HAP-1 (cell line): ENCODE measurements at places on chromosomes 3 and 15.

GRCh38 chr15:45637552-45638033 is 2.8 kb downstream of the SQOR start:
- peak; percentile 70 for DNase-seq

- no peak for DNase-seq
Observed at GRCh38 chr3:131503320-131503635, 507 bp upstream of the MRPL3 start.

GRCh38 chr3:31043184-31043819 is 148.8 kb upstream of the GADL1 start:
- no peak for DNase-seq

GRCh38 chr15:100495861-100496260 is 32.9 kb downstream of the CERS3 start:
- no peak for DNase-seq

DNA sequence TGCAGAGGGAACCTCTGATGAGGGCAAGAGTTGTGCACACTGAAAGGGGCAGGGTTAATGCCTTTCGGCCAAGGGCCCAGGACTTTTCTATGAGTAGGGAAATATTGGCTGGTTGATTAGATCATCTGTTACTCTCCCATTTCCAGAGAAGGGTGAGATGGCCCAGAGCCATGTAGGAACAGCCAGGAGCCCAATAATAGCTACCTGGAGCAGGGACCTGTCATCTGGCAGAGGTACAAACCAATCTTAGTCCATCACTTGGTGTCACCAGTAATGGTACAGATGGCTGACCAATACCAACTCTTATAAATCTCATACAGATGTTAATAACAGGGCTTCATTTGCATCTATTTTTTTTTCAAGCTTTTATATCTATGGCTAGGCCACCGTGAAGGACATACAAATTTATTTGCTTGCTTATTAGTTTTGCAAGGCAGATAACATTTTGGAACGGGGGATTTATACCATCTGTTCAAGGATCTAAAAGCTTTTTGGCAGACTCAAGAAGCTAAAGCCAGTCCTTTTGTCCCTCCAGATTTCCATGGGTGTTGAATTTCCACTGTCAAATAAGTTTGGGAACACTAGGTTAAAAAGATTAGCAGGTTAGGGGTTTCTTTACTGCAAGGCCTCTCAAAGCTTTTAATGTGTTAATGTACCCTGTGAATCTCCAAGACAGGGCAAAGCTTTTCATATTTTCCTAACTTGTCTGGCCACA is 79.3 kb downstream of the TNIK start:
- DNase-seq = peak; percentile 89

GRCh38 chr3:25362118-25362517 is 65.9 kb upstream of the RARB start:
- no peak for DNase-seq

DNA sequence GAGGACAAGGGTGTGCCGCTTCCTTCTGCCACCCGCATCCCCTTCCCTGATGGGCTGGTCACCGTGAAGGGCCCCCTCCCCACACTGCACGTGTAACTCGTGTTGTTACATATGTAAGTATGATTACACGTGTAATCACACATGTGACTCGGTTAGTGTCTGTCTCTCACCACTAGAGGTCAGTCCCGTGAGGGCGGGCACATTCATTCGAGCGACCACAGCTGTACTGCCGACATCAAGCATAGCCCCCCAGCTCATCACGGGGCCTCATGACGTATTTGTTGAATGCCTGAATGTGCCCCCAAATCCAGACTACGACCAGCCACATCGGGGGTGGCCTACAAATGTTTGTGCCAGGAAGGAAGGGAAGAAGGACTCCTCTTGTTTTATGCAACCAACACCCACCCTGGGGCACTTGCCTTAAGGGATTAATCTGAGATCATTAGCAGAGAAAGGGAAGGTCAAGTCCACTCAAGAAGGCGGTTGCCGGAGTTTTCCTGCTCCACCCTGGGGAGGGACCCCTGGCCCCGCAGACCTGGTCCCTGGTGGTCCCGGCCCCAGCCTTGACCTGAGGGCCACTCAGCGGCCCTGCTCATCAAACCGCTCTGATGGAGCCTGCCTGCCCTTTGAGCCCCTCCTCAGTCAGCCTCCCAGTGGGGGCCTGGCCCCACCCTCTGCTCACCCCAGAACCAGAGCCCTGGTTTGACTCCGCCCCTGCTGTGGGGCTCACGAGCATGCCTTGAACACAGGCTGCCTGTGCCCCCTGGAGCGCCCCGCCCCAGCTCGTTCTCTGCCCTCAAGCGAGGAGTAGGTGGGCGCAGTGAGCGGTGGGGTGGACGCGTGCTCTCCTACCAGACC is 52.8 kb downstream of the RGMA start:
- DNase-seq = peak; percentile 68

DNA sequence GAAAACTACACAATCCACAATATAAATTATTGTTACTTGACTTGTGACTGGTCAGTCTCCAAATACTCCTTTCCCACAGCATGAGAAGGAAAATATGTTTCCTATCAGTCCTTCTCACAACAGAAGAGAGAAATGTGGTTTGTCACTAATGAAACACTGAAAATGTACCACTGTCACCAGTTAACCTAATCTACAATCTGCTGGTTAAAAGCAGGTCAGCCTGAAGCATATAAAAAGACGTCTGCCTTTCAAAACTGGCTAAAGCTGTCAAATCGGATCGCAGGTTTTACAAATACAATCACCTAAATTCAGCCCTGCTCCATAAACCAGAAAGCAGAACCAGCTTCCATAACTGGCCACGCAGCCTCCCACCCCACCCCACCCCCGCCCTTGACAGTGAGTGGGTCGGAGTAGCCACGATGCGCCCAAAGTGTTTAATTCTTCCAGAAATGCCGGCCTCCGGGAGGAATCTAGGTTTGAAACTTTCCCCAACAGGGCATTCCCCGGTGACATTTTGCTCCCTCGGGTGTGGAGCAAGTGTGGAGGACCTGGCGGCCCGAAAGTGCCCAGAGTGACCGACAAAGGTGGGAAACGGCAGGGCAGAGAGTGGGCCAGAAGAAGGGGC is 682 bp downstream of the ETFA start:
- DNase-seq = peak; percentile 54

- no peak for DNase-seq
Observed at GRCh38 chr3:9686050-9686550, 17.5 kb upstream of the CPNE9 start.

- DNase-seq = no peak
Observed at GRCh38 chr15:88049506-88049905, 207.0 kb downstream of the NTRK3 start.

DNA sequence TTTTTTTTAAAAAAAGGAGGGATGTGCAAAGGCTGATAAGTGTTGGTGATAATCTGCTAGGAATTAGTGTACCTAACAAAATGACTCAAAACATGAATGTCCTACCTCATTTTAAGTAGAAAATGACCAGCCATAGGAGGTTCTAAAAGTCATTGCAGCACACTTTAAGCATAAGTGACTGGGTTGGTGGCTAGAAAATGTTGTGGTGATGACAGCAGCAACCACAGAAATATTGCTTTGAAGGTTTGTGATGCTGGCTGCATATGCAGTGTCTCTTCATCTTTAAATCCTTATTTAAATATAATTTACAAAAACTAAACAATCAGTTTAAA is 55.2 kb downstream of the CMSS1 start:
- DNase-seq = no peak

- no peak for DNase-seq
Observed at GRCh38 chr15:75662823-75663519, 15.3 kb downstream of the SNX33 start.

DNA sequence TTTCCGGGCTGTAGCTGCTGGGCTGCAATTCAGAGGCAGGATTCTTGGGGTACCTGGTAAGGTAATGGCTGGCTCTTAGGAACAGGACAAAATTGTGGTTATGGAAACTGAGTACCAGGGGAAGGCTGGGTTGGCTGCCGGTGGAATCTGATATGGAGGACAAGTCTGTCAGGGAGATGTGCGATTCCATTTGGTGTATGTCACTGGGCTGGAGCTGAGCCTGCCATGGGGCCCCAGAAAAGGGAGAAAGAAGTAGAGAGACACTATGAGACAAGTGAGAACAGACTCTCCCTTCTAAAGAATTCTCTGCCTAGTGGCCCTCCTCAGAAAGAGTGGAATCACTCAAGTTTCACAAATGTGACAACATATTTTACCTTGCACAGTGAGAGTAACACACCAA is 368.2 kb upstream of the ROPN1 start:
- no peak for DNase-seq

GRCh38 chr3:127552038-127552437 is 38.5 kb downstream of the TPRA1 start:
- DNase-seq = no peak

- DNase-seq = no peak
Observed at GRCh38 chr3:4401441-4401840, 65.6 kb downstream of the SUMF1 start.
